SK-N-SH treated with all-trans-retinoic acid at 6 μM for 48 hours (cell line): ENCODE measurements at places on chromosomes 12 and 14.

DNA sequence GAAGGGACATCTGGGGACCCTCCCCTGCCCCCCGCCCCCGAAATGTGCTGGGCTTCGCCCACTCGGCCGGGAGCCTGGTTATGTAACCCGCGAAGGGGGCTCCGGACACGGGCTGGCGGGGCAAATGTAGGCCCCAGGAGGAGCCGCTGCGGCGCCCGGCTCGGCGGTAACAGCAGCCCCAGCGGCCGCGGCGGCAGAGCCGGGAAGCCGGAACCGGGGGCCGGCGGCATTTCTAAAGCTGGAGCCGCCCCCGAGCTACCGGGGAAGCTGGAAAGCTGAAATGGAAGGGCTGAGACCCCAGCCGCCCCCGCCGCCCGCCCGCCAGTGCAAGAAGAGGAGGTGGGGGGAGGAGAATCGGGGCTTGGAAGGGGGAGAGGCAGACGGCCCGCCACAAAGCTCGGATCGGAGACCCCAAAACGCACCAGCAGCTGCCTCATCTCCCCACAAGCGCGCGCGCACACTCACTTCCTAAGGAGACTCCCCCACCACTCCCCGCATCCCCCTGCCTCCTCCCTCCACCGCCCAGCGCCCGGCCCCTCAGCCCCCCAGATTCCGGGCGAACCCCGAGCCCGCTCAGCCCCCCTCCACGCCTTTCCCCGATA lies 1.5 kb downstream of the KDM2B start:
- ATAC-seq = no peak

GRCh38 chr14:91354221-91354916 lies 63.3 kb downstream of the CCDC88C start:
- no peak for ATAC-seq

DNA sequence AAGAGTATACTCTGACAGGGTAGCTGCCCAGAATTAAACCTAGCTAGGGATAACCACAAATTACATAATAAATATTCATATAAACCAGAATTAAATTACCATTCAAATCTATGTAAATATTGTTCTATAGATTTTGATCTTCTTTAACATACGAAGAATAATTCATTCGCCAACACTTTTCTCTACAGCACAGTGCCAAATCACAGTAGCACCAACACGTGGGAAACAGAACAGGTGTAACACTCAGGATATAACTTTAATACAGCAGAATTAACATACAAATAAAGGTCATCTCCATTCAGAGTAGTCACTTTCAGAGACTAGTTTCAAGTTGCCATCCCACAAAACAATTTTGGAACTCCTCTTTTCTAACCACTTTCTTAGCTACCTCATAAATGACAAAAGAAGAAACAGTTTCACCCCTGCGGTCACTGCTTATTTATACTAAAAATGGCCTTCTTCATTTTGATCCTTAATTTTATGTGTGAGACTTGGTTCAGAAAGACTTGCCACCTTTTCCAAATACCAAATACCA lies 15.7 kb downstream of the OSBPL8 start:
- no peak for ATAC-seq

GRCh38 chr12:102174761-102175160 lies 22.9 kb downstream of the PMCH start:
- ATAC-seq = no peak

- ATAC-seq = peak; percentile 84
Measured at GRCh38 chr12:77746096-77746495, 84.6 kb upstream of the NAV3 start.

DNA sequence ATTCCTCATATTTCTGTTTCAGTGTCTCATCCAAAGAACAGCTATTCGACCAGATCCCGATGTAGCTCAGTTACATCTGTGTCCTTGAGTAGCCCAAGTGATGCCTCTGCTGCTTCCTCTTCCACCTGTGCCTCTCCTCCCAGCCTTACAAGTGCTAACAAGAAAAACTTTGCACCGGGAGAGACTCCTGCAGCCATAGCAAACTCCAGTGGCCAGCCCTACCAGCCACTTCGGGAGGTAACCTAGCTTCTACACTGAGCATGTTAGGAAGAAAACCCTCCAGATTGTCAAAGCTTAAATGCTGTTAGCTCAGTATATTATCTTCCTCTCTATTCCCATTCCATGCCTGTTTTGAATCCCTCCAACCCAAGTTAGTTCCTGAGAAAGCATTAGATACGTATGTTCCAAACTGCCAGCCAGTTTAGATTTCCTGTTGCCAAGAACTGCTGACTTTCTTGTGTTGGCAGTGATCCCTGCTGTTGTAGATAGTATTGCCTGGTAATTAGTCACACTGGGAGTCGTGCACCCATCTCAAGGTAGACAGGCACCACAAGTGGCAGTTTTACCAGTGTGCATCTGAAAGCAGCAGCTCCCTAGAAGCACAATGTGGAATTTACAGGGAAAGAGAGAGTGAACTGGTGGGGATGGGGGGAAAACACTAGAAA lies 14.0 kb upstream of the KCNH3 start:
- no peak for ATAC-seq

- no peak for ATAC-seq
Measured at GRCh38 chr12:118526255-118527095, 150.1 kb downstream of the SUDS3 start.
